Calu3 (cell line): ENCODE measurements at places on chromosomes 12 and 14. TPM values are rescaled to one million over a fixed set of nuclear protein-coding genes. Genes with fewer than 3 reads are reported as not detected.

GRCh38 chr12:124754949-124755800 lies 108.5 kb downstream of the SCARB1 start:
- no peak for DNase-seq

The ASCL1 gene
- total RNA-seq: 0.15 TPM in 1 of 2 replicates, not detected in the other

The NKX2-1 gene
- not detected in 2 replicates for total RNA-seq

The MFAP5 gene
- not detected in 2 replicates for total RNA-seq

The PLXNC1 gene
- total RNA-seq: 1.3 and 2.3 TPM in 2 replicates

The SMIM41 gene
- not detected in 2 replicates for total RNA-seq

The C14orf39 gene
- total RNA-seq: not detected in 2 replicates

The C2CD5 gene
- 28.8 and 29.5 TPM in 2 replicates for total RNA-seq

- DNase-seq: no peak
Observed at GRCh38 chr12:89181271-89181920, 170.9 kb downstream of the DUSP6 start.

The PAPLN gene
- 0.17 and 0.59 TPM in 2 replicates for total RNA-seq

DNA sequence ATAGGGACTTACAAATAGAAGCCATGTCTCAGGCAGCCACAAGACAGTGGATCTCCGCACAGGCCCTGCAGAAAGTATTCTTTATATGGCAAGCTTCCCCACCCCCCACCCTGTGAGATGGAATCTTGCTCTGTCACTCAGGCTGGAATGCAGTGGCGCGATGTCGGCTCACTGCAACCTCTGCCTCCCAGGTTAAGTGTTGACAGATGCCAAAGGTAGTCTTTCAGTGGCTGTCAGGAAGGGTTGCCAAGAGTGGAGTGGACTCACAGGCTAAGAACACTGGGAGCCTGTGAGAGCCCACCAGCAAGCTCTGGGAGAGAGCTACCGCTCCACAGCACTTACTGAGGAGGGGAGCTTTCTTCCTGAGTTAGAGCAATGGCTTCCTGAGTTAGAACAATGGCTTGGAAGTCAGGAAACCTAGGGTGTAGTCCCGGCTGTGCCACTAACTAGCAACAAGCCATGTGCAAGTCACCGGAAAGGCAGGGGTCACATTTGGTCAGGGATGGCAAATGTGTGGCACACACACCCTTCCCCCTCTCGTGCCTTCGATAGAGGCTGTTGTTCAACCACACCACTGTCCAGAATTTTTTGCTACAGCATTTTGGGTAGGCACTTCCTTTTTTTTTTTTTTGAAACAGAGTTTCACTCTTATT lies 2.6 kb downstream of the RNASE1 start:
- DNase-seq: peak; percentile 15

The ATN1 gene
- total RNA-seq: 59.9 and 62.0 TPM in 2 replicates
